Activated CD4-positive, alpha-beta T cell treated with anti-CD3 and anti-CD28 coated beads, Interleukin-2, amount 10 ng/mL, durations not matched to agents 24 days and 14 days (primary cell): ENCODE measurements at places on chromosomes 6 and 20. TPM values are rescaled to one million over a fixed set of nuclear protein-coding genes. Genes with fewer than 3 reads are reported as not detected.

DNA sequence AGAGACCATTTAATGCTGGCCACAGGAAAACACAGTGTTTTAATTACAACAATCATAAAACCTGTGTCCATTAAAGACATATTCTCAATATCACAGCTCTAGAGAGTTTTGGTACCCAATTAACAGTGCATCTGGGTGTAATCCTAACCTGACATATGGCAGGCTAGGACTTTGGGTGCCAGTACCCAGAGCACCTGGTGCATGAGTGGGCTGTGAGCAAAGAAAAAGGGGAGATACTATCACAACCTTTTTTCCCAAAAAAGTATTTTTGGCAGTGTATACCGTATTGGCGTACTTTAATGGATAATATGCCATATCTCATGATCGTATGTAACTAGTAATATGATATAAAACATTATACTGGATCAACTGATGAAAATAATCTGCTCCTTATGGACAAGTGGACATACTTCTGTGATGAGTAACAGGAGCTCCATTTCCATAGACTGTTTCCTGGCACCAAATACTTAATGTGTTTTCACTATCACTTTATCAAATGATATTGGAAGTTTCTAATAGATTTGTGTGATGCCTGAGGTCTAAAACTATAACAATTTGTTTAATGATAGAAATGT, 91.7 kb downstream of the COL19A1 start:
- no peak for DNase-seq

DNA sequence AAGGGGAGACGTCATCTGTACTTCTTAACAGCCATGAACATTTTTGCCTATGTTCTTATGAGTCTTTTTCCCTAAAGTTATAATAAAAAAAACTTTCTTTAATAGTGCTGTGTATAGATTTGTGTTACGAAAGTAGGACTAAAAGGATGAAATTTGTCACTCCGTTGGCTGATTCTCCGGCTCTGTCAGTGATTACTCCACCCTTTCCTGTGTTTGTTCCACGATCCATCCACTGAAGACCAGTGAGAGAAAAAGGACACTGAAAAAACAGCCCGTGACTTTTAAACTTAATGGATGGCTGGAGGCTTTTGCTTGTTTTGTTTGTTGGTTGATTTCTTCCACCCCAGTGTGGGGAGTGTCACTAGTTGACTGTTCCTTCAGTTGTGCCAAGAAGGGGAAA, 232.0 kb upstream of the NOX3 start:
- no peak for DNase-seq

GRCh38 chr20:50385733-50386640, 124.2 kb upstream of the PTPN1 start:
- DNase-seq = peak; percentile 93

Gene GPSM3
- total RNA-seq = 81.1 and 82.4 TPM in 2 replicates

Gene DEFB123
- not detected in 2 replicates for total RNA-seq

GRCh38 chr6:131958542-131959470, 7.6 kb upstream of the CCN2 start:
- DNase-seq = no peak

DNA sequence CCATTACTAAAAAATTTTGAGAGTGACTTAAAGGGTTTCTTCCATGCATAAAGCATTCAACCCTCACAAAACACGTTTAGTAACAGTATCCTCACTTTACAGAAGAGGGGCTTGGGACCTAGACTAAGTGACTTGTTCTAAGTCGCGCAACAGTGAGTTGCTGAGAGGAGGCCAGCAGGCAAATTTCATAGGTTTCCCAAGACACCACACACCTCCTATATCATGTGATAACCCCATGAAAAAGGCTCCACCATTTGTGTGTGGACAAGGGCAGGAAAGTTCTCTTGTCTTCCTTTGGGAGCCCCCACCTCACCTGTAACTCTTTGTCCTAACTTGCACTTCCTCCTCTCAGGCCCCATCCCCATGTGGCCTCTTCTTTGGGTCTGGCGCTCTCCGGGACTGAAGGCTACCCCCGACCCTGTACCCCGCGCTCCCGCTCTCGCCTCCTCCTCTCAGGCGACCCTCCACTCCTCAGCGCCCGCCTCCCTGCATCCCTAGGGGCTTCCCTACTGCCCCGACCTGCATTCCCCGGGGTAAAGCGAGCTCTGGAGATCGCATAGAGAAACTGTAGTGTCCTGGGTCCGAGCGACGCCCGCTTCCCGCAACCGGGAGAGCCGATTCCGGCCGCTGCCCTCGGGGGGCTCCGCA, 392 bp downstream of the PSMB8 start:
- DNase-seq = no peak

DNA sequence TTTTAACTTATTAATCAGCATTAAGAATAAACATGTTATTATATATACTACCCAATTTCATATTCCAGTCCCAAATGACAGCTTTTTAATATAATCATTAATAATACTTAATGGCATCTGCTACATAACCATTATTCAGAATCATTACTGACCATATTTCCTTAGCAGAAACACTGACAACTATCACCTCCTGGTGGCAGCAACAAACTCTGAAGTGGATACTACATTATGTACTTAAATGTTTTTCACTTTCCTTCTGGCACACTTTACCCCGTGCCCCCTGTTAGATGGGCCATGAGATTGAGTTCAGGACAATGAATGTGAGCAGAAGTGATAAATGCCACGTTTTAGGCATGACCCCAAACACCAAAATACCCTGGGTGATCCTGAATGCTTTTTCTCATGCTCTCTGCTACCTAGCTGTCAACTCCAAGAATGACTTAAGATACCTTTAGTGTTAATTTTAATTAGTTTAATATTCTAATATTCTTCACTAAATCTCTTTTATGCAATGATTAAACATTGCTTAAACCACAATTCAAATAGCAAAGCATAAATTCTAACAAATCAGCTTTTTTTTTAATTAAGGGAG, 77.1 kb downstream of the LMBRD1 start:
- no peak for DNase-seq

- DNase-seq = no peak
Measured at GRCh38 chr6:12296255-12296573, 6.1 kb downstream of the EDN1 start.

DNA sequence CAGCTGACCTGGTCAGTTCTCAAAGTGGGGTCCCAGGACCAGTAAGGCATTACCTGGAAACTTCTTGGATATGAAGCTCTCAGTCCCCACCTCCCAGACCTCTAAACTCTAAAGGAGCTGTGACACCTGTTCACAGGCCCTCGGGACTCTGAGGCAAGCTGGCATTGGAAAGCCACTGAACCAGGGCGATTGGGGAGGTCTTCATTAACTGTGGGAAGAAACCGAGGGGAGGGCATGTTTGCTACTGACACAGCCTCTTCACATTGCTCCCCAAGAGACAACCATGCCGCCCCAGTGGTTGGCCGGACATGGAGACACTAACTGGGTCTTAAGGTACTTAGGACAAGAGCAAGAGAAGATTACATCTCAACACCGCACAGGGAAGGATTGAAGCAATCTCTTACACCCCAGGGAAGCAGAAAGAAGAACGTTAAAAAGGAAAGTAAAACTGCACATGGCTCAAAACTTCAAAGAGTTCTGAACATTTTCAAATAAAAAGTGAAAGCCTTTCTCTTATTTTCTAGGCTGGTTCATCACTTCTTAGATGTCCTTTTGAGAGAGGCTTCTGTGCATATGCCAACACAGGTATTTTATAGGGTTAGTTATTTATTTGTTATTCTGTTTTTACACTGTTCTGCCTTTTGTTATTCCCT, 210.0 kb upstream of the CST7 start:
- peak; percentile 74 for DNase-seq

- no peak for DNase-seq
Measured at GRCh38 chr6:158825038-158825950, 6.1 kb upstream of the EZR start.

Gene PHACTR1
- total RNA-seq = 0.09 and 0.26 TPM in 2 replicates

DNA sequence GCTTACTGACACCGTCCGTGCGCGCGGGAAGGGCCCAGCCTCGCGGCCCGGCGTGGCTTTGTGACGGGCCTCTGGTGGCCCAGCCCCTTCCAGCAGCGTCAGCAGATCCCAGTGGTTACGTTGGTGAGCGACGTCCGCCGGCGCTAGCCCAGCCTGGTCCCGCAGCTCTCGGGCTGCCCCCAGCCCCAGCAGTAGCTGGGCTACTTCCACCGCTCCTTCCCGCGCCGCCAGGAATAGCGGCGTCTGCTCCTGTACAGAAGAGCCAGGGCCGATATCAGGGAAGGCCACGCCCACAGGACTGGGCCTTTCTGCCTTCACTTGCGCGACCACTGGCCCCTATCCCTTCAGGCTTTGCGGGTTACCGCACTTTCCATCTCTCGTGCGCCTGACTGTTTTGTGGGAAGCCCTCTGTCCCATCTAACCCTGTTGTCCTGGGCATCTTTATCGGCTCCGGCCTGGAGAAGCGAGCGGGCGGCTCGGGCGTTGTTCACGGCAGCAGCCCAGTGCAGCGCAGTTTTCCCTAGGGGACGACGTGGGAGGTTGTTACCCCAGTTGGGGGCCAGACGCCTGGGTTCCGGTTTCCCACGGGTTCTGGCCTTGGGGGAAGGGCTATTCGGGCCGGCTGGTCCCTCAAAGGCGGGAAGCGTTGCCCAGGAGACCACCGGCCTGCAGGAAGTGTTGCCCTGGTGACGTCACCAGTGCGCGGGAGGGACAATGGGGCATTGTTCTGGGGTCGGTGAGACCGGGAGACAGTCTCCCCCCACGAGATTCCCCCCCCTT, 3.6 kb upstream of the GPSM3 start:
- peak; percentile 89 for DNase-seq

DNA sequence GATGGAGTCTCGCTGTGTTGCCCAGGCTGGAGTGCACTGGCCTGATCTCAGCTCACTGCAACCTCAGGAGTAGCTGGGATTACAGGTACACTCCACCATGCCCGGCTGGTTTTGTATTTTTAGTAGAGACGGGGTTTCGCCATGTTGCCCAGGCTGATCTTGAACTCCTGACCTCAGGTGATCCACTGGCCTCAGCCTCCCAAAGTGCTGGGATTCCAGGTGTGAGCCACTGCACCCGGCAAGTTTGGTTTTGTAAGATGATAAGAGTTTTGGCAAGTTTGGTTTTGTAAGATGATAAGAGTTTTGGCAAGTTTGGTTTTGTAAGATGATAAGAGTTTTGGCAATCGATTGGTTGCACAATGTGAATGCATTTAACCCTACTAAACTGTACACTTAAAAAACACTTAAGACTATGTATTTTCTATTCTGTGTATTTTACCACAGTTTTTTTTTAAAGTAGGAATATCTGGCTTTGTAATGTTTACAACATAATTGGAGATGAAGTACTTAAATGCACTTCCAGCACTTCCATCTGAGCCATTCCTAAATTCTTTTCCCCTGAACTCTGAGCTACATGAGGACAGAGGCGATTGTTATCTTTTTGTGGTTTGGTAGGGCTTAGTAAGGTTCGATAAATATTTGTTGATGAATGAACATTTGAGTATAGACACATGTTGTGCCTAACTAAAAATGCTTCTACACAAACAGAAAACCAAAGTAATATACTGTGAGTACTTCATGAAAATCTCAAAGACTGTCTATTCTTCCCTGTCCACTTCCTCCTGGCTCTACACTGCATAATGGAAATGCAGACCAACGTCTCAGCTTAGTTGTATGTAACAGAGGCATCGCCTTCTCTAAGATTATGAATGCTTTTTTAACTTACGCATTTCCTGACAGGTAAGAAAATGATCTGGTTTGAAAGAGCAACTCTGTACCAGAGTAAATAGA, 18.8 kb downstream of the SAMHD1 start:
- DNase-seq = no peak

Gene SNX5
- total RNA-seq = 230 and 240 TPM in 2 replicates

DNA sequence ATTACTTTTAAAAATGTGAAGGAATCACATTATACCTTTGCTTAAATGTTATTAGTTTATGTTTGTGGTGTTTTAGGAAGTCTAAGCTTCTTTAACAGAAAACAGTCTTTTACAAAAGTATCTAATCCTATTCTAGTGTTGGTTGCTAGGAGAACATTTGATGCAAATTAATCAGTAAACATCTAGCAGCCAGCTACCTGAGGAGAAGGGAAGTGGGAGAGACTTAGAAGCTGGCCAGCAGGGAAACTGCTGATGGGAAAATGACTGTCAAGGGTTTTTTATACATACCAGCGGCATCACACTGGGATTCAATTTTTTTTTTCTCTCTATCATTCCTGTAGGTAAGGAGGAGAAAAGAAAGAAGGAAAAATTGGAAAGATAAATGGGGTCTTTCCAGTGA, 686.0 kb upstream of the MMS22L start:
- no peak for DNase-seq

- no peak for DNase-seq
Measured at GRCh38 chr6:2132416-2132815, 113.0 kb downstream of the GMDS start.

Gene NKX2-4
- total RNA-seq = not detected in 2 replicates

Gene ADRM1
- total RNA-seq = 179 and 183 TPM in 2 replicates

DNA sequence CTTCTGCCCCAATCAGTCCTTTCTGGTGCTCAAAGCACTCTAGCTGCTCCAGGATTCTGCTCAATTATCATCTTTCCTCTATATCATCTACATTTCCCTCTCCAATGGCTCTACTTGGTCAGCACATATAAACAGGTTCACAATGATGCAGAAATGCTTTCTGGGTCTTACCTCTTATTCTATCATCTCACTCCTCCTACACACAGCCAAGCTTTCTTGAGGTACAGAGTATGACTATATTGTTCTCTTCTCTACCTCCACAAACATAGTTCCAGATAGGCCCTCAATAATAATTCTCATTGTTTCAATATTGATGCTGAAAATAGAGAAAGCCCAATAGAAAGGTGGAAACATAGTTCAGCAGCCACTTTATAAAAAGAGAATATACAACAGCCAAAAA, 48.2 kb downstream of the HIVEP2 start:
- no peak for DNase-seq

Gene WFDC12
- total RNA-seq = not detected in 2 replicates

Gene FNDC1
- total RNA-seq = not detected in 2 replicates

DNA sequence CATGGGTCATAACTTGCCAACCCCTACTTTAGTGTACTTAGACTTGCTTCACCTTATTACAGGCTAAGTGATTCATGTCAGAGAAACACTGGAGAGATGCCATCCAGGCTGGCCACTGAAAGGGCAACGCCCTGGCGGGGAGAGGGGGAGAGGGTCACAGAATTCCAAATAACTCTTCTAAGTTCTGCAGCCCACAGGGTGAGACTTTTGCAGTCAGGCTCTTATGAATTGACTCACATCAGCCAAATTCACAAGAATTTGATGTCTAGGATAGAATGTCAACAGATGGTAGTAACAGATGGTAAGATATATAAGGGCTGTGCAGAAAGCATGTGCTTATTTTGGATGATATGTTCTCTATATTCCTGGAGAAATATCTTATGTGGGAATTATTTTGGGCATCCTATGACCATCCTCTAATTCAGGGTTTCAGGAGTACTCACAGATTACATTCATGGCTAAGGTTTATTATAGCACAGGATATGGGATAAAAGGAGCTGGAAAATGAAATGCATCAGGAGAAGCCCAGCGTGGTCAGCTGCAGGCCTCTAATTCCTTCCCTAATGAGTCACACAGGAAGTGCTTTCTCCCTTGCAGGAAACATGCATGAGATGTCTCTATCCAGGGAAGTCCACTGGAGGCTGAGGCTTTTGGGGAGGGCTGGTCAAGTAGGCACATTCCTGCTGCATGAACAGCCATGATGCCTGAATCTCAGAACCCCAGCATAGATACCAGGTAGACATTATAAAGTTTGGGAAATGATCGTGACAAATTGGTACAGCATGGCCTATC, 58.7 kb upstream of the RIN2 start:
- DNase-seq = no peak

- no peak for DNase-seq
Measured at GRCh38 chr20:9741996-9742395, 96.9 kb downstream of the PAK5 start.

Gene IYD
- not detected in 2 replicates for total RNA-seq

Gene PAK1IP1
- total RNA-seq = 39.1 TPM in 2 replicates

GRCh38 chr6:6474170-6474920, 114.2 kb upstream of the LY86 start:
- no peak for DNase-seq

Gene TAF11
- 37.3 and 40.3 TPM in 2 replicates for total RNA-seq
